Frontal cortex (tissue), 4 donors: ENCODE measurements at places on chromosomes 5 and 9.

- DNase-seq, result no peak
Measured at GRCh38 chr9:38075272-38075671, 6.2 kb upstream of the SHB start.

- DNase-seq, result no peak
Measured at GRCh38 chr5:138647261-138647788, 72.1 kb upstream of the HSPA9 start.

DNA sequence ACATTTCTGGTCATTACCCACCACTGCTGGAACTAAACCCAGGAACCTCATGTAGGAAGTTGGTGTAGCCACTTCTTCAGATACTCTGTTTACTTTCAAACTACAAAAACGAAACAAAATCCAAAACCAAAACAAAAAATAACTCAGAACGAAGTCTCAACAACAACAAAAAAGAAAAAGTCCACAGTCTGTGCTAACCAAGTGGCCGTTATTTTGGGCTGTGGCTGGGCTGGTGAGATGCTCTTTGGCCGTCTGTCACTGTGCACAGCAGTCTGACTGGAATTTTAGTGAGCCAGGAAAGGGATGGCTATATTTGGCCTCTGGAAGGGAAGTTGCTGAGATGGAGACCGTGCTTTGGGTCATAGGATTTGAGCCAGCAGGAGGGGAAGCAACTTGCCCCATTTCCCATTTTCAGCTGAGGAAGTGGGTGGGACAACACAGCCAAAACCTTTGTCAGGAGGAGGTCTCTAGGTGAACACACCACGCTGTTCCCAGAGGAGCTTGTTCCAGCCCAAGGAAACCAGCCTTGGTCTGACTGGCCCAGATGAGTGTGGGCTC is 334.1 kb downstream of the ZSWIM6 start:
- DNase-seq, result no peak

- no peak for DNase-seq
Measured at GRCh38 chr5:32277798-32278197, 34.9 kb downstream of the MTMR12 start.

- no peak for DNase-seq
Measured at GRCh38 chr5:167968837-167969236, 322.6 kb upstream of the WWC1 start.

DNA sequence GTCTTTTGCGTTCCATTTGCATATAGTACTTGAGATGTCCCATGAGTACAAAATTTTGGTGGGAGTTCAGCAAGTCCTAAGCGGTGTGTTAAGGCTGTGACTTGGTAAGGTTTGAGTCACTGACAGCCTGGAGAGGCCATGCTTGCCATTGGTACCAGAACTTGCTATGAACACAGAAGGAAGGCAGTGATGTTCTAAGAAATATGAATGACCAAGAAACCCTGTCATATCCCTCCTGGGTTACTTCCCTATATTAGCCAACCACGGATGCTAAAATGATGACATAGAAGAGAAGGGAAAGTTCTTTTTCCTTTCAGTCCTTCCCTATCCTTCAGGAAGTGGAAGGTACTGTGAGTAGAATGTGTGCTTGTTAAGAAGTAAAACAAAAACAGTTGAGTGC is 136.7 kb downstream of the GCNT1 start:
- DNase-seq, result no peak

DNA sequence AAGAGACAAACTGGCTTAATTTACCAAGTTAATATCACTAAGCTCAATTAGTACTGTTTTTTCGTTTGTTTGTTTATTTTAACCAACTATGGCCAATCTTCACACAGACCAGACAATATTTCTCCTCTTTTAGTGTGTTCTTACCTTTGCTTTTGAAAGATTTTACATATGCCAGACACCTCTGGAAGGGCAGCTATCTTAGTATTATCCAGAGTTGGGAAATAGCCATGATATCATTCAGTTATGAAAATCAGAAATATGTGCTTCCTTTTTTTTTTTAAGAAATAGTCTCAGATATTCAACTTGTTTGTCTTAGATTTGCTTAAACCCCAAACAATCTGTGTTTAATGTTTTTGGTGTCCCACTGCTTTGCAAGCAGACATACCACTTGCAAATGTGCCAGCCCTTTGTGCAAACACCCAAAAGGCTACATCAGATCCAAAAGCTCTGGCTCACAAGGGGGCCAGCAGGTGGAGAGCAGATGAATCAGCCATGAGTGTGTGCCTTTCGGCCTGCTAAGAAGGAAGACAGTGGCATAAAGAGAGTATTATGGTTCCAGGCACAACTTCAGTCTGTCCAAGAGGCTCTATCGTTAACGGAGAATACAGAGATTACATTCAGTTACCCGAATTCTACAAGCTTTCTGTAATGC is 147.6 kb downstream of the EFNA5 start:
- no peak for DNase-seq

DNA sequence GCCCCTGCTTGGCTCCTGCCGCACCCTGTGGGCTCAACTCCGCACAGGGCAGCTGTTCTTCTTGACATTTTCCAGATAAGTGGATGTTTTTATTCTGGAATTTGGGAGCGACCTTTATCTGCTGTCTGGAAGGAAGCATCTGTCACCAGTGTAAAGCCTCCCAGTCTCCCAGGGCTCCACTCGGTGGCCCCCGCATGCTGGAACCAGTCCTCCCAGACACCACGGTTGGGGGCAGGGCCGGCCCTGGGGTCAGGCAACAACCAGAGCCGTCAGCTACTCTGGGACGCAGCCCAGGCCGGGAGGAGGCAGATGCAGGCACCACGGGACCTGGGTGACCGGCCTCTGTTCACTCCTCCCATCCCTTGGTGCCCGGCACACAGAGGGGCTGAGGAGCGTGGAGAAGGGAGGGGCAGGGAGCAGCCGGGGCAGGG is 92.8 kb upstream of the ADAMTS2 start:
- DNase-seq, result no peak

GRCh38 chr5:137192293-137192743 is 306.8 kb downstream of the SPOCK1 start:
- no peak for DNase-seq

DNA sequence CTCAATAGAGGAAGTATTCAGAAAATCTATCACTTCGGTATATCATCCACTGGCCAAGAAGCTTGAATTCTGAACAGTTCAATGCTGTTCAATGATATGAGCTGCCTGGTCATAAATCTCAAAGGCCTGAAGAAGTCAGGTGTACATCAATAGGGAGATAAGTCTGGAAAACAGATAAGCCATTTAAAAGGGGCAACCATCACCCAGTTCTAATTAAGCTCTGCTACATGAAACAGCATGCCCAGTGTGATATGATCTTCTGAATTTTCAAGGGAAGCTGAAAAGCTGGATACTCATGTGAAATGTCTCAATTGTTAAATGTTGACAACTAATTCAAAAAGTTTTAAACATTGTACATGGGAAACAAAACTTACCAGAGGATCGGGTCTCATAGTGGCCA is 2020.7 kb upstream of the WWC1 start:
- DNase-seq, result no peak
